ENCODE measurements at places on chromosomes 13 and 19. TPM values are rescaled to one million over a fixed set of nuclear protein-coding genes. Genes with fewer than 3 reads are reported as not detected.

LILRB2 gene
- not detected for total RNA-seq

IGSF23 gene
- total RNA-seq, result 0.38 TPM

SPTBN4 gene
- total RNA-seq, result 0.06 TPM

FFAR3 gene
- not detected for total RNA-seq

CGB2 gene
- not detected for total RNA-seq

GNA15 gene
- under 0.01 TPM for total RNA-seq

GRIN2D gene
- total RNA-seq, result 0.32 TPM

CDC42EP5 gene
- 53.5 TPM for total RNA-seq

NLRP4 gene
- total RNA-seq, result not detected

All from bladder microvascular endothelial cell (primary cell).